ENCODE measurements at places on chromosomes 5 and 9.

GRCh38 chr5:149953436-149954121, 7.0 kb upstream of the SLC26A2 start:
- DNase-seq: no peak

GRCh38 chr5:5126444-5126843, 13.7 kb upstream of the ADAMTS16 start:
- DNase-seq: peak; percentile 74

DNA sequence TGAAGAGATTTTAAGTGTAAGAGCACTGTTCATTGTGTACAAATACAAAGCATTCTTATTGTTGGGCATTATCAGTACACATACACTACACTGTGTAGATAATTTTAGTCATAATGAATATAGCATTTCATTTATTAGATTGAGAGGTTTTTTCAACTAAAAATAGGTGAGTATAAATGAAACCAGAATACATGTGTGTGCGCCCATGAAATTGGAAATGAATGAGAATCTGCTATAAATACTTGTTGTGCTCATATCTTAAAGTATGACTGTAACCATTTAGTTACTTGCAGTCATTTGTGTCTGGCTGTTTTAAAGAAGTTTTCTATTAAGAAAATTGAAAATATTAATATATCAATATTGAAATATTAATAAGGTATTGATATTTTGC, 189.0 kb upstream of the MEF2C start:
- DNase-seq: no peak

DNA sequence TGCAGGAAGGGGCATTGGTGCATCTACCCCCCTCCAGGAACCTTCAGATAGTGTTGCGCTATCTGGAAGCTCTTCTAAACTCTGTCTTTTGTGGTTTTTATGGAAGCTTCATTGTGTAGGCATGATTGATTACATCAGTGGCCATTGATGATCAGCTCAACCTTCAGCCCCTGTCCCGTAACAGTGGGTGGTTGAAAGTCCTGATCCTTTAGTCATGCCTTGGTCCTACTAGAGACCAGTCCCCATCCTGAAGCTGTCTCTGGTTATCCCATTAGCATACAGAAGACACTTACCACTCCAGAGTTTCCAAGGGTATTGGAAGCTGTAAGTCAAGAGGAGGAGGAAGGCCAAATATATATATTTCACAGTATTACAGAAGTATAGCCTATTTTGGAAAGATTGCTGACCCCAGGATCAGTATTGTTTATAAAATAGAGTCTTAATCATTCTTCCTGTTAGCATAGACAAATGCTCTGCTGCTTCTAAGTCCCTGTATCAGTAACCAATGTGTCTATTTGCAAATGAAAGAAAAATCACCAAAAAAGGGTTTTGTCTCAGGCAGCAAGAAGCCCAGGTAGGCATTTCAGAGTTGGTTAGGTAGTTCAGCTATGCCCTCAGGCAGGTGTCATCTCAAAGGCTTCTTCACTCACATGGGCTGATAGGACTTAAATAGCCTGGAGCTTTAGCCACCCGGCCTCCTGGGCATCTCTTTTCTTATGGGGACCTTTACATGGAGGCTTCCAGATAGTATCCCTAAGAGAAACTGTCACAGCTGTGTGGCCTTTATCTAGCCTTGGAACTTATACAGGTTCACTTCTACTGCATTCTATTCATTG, 41.6 kb downstream of the SPIN1 start:
- DNase-seq: no peak

DNA sequence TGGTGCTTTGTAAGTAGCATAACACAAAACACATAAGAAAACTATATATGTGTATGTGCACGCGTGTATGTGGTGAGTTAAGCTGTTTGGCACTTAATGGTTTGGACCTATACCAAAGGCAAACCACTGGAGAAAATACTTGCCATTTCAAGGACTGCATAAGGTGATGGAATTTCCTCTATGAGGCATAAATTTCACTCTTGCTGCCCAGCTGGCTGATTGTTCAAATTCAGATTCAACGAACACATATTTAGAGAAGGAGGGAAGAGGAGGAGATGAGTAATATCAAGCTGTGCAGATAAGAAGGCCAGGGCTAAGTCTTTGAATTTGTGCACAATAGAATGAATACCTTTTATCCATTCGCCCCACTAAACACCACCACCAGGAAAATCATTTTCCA, 470.6 kb upstream of the MPDZ start:
- peak; percentile 81 for DNase-seq

DNA sequence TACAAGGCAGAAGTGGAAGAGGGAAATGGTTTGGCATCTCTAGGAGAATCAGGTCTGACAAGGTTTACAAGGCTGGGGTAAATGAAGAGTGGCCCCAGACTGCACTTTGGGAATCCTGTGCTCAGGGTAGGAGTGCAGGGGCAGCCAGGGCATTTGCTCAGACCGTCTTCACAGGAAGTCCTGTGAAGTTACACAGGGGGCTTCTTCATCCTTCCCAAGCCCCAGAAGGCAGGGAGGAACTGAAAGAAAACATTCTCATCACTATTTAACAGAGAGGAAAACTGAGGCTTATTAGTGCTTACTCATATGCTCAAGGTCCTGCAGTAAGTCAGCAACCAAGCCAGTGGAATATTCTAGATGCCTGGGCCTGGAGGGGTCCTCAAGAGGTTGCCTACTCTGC, 80.7 kb downstream of the NRG2 start:
- DNase-seq: no peak

DNA sequence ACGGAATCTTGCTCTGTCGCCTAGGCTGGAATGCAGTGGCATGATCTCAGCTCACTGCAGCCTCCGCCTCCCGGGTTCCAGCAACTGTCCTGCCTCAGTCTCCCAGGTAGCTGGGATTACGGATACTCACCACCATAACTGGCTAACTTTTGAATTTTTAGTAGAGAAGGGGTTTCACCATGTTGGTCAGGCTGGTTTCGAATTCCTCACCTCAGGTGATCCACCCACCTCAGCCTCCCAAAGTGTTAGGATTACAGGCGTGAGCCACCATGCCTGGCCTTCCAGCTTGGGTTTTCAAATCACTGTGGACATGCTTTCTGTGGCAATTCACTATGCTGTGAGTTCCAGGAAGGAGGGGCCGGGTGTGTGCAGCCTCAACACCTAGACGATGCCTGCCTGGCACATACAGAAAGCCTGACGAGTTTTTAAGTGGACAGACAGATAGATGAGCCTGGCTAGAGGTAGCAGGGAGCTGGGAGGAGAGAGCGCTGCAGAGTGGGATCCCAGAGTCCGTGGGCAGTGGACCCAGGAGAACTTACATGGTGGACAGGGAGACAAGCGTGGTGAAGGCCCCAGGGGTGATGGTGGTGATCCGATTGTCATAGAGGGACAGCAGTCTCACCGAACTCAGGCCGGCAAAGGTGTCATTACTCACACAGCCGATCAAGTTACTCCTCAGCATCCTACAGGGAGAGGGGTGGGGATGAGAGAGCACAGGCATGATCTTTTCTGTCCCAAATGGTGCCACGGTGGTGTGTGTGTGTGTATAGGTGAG, 173.4 kb upstream of the PANK3 start:
- no peak for DNase-seq

GRCh38 chr9:129206905-129207304, 28.8 kb upstream of the IER5L start:
- DNase-seq: no peak

- no peak for DNase-seq
Observed at GRCh38 chr9:6655036-6655435, 9.5 kb upstream of the GLDC start.

GRCh38 chr5:78286290-78286689, 8.2 kb downstream of the AP3B1 start:
- DNase-seq: no peak

Data from A172 (cell line).